ENCODE measurements at places on chromosomes 2 and 18.

DNA sequence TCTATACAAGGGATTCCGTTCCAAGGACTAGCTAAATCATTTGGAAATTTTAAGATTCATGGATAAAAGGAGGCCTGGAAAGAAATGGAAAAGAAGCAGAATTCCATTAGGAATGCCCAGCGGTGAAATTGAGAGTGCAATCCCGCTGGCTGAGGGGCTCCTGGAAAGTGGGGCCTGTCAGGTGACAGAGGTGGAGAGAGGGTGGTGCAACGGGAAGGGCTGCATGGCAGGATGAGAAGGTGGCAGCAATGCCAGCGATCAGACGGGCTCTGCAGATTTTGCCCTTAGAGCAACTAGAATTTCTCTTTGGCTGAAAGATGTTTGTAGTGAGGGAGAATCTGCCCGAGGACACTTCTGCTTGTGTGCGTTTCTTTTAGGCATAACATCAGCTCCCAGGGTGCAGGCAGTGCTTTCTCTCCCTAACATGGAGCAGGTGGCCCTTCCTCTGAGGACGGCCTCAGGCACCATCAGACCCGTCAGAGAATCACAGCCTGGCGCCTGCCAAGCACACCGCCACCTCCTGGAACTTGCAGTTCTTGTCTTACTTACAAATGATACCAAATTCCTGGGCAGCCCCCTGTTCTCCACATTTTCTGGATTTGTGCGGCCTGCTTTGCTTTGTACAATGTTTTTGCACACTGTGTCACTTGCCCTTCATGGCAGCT is 261.6 kb downstream of the NDUFA10 start:
- DNase-seq: no peak

- no peak for DNase-seq
Observed at GRCh38 chr18:74153377-74153776, 5.1 kb downstream of the TIMM21 start.

DNA sequence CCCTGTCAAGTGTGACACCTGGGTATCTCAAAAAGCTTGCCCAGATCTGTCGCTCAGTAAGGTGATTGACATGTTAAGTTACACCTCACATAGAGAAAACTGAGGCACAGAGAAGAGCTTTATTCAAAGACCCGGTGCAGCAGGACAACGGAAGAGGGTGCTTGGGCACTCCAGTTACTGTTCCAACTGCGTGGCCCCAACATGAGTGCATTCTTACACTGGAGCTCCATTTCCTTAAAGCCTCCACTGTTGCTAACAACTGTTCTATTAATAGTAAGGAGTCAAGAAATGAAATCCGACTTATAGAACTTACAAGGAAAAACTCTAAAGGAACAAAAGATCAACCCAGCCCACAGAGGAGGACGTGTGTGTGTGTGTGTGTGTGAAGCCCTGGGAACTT is 54.8 kb upstream of the REV1 start:
- DNase-seq: no peak

GRCh38 chr2:167471332-167471731 is 583.1 kb downstream of the XIRP2 start:
- DNase-seq: no peak

DNA sequence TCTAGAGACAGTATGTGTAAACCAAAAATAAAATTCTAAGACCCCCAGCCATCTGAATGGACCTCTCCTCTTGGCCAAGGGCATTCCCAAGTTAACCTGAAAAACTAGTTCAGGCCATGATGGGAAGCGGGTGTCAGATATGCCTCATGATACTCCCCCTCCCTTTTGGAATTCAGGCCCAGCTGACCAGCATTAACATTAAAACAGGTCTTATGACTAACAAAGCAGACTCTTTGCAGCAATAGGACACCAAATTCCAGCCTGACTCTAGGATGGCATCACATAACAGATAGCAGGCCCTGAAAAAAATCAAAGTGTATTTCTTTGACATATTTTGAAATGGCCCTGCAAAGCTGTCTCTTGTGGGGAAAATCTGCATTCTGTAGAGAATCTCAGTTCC is 73.3 kb upstream of the L3MBTL4 start:
- DNase-seq: no peak

DNA sequence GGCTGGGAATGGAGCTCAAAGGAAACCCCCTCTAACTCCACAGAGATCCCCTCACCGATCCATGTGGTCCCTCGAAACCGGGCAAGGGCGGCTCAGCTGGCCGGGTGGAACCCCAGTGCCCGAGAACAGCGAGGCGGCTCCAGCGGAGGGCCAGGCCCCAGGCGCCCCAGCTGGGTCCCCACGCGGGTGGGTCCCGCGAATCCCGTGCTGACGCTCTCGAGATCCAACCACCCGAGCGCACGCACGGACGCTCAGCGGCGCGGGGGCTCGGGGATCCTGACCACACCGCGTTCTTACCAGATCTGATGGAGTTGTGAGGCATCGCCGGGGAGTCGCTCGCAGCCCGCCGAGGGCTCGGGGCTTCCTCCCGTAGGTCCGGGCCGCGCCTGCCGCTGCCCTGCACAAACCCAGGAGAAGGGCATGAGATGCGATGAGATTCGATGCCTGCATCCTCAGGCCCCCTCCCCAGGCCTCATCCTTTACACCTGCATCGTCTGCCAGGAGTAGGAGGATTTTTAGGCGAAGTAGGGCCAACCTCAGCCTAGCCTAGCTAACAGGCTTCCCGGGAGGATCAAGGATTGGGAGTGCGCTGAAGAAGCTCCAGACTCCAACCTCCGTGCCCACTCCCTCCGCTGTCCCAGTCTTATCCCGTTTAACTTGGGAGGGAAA is 514 bp downstream of the PAX8 start:
- no peak for DNase-seq

DNA sequence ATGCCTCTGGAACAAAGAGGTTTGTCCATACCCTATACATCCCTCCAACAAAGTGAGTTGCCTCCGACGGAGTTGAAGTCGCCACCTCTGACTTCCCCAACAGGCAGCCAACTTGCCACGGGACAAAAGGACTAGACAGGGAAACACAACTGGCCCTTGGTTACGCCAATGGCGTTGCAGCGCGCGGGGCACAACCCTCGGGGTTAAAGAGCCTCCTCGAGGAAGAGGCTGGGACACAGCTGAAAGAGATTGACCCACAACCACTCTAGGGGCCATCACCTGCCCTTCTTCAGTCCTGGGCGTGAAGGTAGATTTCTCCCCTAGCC is 545 bp downstream of the GTF3C2 start:
- no peak for DNase-seq

DNA sequence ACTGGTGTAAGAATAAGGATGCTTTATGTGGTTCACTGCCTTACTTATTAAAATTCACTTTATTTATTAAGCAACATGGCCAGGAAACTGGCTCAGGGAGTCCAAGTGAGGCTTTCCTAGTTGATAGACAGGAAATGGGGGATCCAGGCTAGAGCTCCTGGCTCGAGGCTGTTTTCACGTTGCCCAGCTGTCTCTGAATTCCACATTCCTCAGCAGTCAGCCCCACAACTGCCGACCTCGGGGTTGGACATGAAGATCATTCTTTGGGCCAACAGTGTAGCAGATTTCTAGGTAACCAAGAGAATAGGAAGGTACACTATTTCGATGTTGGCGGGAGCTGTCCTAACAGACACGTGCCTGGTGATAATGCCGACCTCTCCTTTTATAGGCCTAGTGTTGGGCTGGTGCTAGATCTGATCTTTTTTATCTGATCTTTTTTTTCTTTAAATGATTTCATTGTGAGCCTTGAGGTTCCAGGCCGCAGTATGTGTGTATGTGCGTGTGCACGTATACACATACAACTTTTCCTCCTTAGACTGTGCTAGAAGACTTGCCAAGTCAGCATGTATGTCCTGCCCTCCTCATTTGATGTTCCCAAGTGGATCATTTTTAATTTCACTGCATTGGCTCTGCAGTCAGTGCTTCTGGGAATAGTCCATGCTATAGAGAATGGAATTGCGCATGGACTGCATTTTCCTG is 103.5 kb downstream of the CABLES1 start:
- DNase-seq: no peak

DNA sequence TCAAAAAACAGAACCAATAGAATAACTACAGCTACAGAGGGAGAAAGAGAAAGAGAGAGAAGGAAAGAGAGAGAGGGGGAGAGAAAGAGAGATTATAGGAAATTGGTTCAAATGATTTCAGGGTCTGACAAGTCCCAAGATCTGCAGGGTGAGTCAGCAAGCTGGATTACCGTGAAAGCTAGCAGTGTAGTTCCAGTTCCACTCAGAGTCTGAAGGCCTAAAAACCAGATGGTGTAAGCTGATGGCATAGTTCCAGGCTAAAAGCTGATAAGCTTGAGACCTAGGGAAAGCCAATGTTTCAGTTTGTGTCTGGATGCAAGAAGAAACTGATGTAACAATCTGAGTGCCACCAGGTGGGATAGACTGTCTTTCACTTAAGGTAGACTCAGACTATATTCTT is 397.7 kb downstream of the TRIB2 start:
- no peak for DNase-seq

DNA sequence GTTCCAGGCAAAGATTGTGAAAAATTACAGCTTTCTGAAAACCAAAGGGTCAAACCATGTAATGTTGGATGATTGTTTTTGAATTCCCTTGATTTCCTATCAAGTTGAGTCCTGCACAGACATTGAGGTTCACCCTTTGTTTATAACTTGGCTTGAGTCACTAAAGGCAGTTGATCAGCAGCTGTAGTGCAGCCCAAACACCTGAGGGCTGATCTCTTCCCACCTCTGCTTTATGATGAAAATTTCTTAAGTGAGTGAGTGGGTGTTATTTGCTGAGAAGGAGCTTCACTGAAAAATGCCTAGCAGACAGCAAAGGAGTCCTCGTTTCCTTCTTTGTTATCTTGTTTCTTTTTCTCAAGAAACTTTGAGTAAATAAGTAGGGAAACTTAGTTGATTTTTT is 31.9 kb upstream of the BMPR2 start:
- no peak for DNase-seq
